ENCODE measurements at places on chromosomes 7 and 10.
A peak's percentile ranks its signal among the peaks of the same experiment; 100 is the strongest.

- H3K36me3 ChIP-seq: no peaks in the 10 kb centered on the region
- no peak for DNase-seq
- H3K27ac ChIP-seq: no peak overlapping the region
- H3K27me3 ChIP-seq: peaks cover 5% of the 10 kb centered on the region
- H3K4me1 ChIP-seq: peaks cover 14% of the 10 kb centered on the region
Observed at GRCh38 chr10:5291501-5292195, 73.1 kb upstream of the UCN3 start.

DNA sequence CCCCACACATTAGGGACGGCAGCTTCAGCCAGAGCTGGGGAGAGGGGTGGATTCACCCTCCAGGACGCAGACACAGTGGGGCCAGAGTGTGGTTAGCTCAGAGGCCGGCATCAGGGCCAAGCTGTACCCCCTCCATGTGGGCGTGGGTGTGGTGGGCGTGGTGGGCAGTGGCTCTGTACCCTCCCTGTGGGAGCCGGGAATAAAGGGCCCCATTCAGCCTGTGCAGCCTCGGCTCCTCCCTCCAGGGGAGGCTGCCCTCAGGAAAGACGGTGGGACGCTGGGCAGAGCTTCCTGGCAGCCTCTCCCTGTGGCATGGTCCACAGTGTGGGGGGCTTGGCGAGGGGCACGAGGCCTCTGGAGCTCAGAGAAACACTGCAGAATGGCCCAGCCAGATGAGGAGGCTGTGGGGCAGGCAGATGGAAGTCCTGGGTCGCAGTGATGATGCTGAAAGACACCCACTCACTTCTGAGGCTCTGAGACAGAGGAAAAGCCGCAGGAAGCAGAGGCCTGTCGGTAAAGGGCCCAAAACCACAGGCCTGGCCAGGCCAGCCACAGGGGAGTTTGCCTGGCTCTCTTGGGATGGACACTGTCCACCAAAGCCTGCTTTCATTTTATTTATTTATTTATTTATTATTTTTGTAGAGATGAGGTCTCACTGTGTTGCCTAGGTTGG lies 108.0 kb downstream of the SH3PXD2A start:
- no peak overlapping the region for H3K4me3 ChIP-seq
- no peaks in the 10 kb centered on the region for H3K36me3 ChIP-seq
- peaks cover 8% of the 10 kb centered on the region for H3K27me3 ChIP-seq
- DNase-seq: no peak
- peaks cover 18% of the 10 kb centered on the region for H3K4me1 ChIP-seq
- H3K27ac ChIP-seq: no peak overlapping the region

DNA sequence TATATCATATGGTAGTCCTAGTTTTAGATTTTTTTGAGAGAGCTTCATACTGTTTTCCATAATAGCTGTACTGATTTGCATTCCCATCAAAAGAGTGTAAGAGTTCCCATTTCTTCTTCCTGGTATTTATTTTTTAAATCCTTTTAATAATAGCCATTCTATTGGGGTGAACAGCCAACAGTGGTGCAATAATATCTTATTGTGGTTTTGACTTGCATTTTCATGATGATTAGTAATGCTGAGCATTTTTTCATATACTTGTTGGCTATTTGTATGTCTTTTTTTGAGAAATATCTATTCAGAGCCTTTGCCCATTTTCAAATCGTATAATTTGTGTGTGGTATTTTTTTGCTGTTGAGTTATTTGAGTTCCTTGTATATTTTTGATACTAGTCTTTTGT lies 167.4 kb downstream of the FZD1 start:
- DNase-seq: no peak
- H3K27ac ChIP-seq: no peak overlapping the region
- no peak overlapping the region for H3K4me3 ChIP-seq
- no peaks in the 10 kb centered on the region for H3K4me1 ChIP-seq
- H3K27me3 ChIP-seq: peaks cover 10% of the 10 kb centered on the region

- no peaks in the 10 kb centered on the region for H3K4me1 ChIP-seq
- no peaks in the 10 kb centered on the region for H3K27me3 ChIP-seq
- no peak for DNase-seq
- no peak overlapping the region for H3K27ac ChIP-seq
Observed at GRCh38 chr10:54131833-54132232, 669.2 kb downstream of the PCDH15 start.

DNA sequence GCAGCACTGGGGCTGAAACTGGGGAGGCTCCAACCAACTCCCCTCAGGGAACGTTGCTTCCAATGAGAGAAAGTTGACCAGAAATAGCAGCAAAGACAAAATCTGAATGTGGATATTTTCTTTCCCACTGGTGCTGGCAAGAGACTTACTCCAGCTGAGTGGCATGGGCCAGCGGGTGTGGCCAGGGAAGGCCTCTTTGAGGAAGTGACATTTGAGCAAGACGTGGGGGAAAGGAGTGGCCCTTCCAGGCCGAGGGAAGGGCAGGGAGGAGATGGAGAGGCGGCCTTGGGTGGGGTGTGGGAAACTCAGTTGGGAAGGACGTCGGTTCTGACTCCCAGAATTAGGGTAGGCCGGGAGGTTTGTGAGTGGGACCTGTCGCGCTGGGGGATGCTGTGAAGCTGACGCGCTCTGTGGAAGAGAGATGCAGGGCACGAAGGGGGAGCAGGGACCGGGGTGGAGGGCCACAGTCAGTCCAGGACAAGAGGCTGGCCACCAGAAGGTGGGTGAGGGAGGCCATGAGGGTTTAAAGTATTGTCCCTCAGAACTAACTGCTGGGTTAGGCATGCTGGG lies 96.7 kb upstream of the IKZF1 start:
- H3K4me3 ChIP-seq: no peak overlapping the region
- peaks cover 77% of the 10 kb centered on the region for H3K4me1 ChIP-seq
- H3K27me3 ChIP-seq: no peaks in the 10 kb centered on the region
- H3K36me3 ChIP-seq: peaks cover 6% of the 10 kb centered on the region
- no peak for DNase-seq

GRCh38 chr7:82152858-82153257 lies 290.7 kb downstream of the CACNA2D1 start:
- DNase-seq: no peak
- H3K36me3 ChIP-seq: no peaks in the 10 kb centered on the region
- no peak overlapping the region for H3K4me3 ChIP-seq
- no peak overlapping the region for H3K27ac ChIP-seq
- H3K27me3 ChIP-seq: no peaks in the 10 kb centered on the region

DNA sequence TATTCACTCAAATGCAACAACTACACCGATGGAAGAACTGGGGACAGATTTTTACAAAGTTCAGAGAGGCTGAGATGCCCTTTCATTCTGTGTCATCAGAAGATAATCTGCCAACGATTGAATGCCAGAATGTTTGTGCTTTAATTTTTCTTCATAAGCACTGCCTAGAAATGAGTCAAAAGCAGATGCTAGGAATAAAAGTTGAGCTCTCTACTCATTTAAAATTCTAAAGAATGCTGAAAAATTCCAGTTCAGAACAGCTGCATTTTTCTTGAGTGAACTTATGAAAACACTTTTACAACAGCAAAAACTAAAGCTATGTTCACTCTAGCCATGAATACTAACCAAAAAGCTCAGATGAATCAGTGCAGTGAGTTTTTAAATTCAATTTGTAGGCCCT lies 22.3 kb upstream of the FAM133B start:
- DNase-seq: no peak
- peaks cover 15% of the 10 kb centered on the region for H3K36me3 ChIP-seq
- H3K4me1 ChIP-seq: peaks cover 2% of the 10 kb centered on the region

GRCh38 chr7:30926313-30926712 lies 14.7 kb downstream of the AQP1 start:
- no peaks in the 10 kb centered on the region for H3K36me3 ChIP-seq
- no peak overlapping the region for H3K4me3 ChIP-seq
- peaks cover 5% of the 10 kb centered on the region for H3K27me3 ChIP-seq
- no peaks in the 10 kb centered on the region for H3K4me1 ChIP-seq
- no peak for DNase-seq

DNA sequence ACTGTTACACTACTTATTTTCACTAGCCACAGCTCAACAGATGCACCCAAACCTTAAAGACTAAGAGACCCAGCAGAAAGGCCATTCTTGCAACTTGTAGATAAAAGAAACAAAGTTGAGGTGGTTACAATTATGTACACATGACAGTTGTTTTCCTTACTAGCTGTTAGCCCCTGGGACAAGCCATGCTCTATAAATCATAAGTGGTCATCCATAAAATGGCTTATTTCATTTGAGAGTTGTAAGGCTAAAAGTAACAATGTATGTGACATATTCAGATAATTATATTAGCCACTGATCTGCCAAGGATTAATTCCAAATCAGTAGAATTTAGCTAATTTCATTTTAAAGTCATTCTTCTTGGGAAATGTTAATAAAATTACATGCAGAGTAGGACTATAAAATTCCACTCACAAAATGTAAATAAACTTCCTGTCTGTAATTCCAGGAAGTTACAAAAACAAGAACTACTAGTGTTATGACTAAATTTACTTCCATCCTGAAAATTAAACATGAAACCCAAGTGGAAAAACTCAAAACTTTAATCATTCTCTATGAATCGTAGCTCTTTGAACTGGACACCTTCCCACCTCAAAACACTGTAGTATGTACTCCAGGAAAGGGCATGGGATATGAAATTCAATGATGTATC lies 13.3 kb downstream of the SLC37A3 start:
- no peak for DNase-seq
- no peaks in the 10 kb centered on the region for H3K27me3 ChIP-seq
- H3K4me3 ChIP-seq: no peak overlapping the region
- H3K27ac ChIP-seq: peak overlapping the region; percentile 20
- peaks cover 28% of the 10 kb centered on the region for H3K36me3 ChIP-seq
- peaks cover 23% of the 10 kb centered on the region for H3K4me1 ChIP-seq

DNA sequence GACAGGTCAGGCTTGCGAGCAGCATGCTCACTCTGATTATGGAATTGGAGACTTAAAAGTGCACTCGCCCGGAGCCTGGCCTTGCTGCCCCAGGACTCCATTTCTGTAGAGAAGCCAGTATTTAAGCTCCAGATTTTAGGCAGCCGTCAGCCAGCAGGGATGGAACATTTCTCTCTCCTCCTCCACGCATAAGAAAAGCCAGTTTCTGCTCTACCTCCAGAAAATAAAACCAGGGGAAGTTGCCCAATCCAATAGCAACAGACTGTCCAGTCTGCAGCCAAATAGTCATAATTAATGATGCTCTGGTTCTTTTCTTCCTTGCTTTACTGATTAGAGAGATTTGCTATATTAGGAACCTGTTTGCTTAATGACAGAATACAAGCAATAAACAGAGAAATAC lies 203.2 kb downstream of the GFRA1 start:
- no peak overlapping the region for H3K4me3 ChIP-seq
- no peaks in the 10 kb centered on the region for H3K4me1 ChIP-seq
- H3K36me3 ChIP-seq: no peaks in the 10 kb centered on the region
- H3K27ac ChIP-seq: no peak overlapping the region
- DNase-seq: no peak

DNA sequence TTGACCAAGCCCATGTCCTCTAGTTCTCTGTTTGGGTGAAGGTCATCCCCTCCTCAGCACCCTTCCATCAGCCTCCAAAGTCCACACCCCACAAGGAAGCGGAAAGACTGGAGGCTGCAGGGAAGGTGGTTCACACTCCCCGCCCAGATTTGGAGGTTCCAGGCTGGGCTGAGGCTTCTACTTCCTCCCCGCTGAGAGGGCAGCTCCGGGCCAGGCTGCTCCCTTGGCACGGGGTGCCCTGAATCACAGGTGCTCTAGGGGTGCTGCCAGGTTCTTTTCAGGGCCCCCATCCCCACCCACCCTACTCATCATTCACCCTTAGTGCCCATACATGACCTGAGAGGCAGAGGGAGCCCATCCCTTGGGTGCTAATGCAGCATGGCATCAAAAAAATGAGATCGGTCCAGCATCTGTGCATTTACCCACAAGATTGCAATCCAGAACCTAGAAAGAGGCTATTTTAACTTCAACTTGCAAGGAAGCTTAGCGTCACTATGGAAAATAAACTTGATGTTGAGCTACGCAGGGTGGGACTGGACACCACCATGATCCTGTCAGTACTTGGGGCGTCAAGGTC lies 47.3 kb upstream of the ZMIZ1 start:
- no peak for DNase-seq
- peaks cover 3% of the 10 kb centered on the region for H3K36me3 ChIP-seq
- H3K4me1 ChIP-seq: no peaks in the 10 kb centered on the region

- H3K4me1 ChIP-seq: no peaks in the 10 kb centered on the region
- H3K27me3 ChIP-seq: no peaks in the 10 kb centered on the region
- H3K4me3 ChIP-seq: no peak overlapping the region
Observed at GRCh38 chr7:6286486-6286885, 14.1 kb upstream of the CYTH3 start.
